ENCODE measurements at places on chromosomes 7 and 10. TPM values are rescaled to one million over a fixed set of nuclear protein-coding genes. Genes with fewer than 3 reads are reported as not detected.

DNA sequence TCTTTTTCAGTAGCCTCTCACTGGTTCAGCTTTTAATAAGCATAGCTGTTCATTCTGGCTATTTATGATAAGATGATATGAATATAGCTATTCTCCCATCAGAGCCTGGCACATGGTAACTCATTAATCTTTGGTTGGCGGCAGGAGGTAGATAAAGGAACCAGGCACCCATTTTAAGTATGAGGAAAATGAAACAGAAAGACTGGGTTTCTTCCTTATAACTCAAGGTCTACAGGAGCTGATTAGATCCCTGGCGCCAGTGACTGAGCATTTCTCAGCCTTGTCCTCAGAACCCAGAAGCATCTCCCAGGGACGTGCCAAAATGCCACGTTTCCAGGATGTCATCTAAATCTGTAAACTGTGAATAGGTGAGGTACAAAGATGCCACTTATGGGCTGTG is 141.9 kb downstream of the TCF7L2 start:
- no peak for DNase-seq

- no peak for DNase-seq
These were observed 497.3 kb downstream of the NEBL start for GRCh38 chr10:20399772-20400171.

GRCh38 chr7:153518201-153518984 is 533.8 kb upstream of the DPP6 start:
- no peak for DNase-seq

DNA sequence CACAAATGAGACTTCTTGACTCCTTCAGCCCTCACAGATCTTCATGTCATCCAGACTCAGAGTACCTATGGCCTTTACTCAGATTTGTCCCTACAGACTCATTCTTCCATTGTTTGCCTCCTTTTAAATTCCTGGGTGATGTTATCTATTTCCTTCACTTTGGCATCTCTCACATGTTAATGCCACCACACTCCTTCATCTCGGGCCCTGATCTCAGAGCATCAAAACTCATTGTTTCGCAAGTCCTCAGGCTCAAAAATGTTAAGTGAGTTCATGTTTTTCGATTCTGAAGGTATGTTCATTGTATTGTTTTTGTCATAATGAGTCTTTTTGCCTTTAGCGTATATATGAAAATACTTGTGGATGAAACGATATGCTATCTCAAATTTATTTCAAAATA is 62.3 kb upstream of the AHR start:
- DNase-seq = no peak

DNA sequence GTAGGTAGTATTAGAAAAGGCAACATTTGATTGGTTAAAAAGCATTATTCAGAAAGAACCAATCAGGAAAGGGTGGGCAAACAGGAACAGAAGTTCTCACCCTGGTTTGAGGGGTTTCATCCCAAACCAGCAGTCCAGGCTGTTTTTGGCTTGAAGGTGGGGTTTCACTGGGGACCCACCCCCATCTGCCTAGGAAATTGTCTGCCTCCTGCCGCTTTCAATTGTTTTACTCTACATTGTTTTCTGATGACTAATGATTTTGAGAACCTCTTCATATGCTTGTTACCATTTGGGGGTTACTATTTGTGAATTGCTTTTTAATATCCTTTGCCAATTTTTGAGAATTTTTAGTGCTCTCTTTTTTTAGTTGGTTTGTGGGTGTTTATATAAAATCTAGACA is 3.3 kb upstream of the PCBD1 start:
- no peak for DNase-seq

GRCh38 chr7:146414373-146414772 is 297.8 kb downstream of the CNTNAP2 start:
- no peak for DNase-seq

The ZYX gene
- 75.9 TPM for total RNA-seq

The ADAM12 gene
- 0.35 TPM for total RNA-seq

All from Right ventricle myocardium inferior (tissue), 1 donor.